H1 (cell line): ENCODE measurements at places on chromosomes 7 and 10. TPM values are rescaled to one million over a fixed set of nuclear protein-coding genes. Genes with fewer than 3 reads are reported as not detected.
A peak's percentile ranks its signal among the peaks of the same experiment; 100 is the strongest.

SLC18A2 gene
- 5.2 and 6.5 TPM in 2 replicates for polyA plus RNA-seq

ACTL6B gene
- polyA plus RNA-seq, result 4.5 and 4.6 TPM in 2 replicates

CCDC172 gene
- 0.91 and 1.1 TPM in 2 replicates for polyA plus RNA-seq

CAMK2G gene
- 28.9 and 31.9 TPM in 2 replicates for polyA plus RNA-seq

ATE1 gene
- polyA plus RNA-seq, result 6.1 and 8.8 TPM in 2 replicates

TMEM130 gene
- 6.6 and 14.0 TPM in 2 replicates for polyA plus RNA-seq

RELN gene
- polyA plus RNA-seq, result 0.03 and 0.11 TPM in 2 replicates

TMEM140 gene
- polyA plus RNA-seq, result not detected in 2 replicates

NFE2L3 gene
- 27.6 and 76.5 TPM in 2 replicates for polyA plus RNA-seq

DNA sequence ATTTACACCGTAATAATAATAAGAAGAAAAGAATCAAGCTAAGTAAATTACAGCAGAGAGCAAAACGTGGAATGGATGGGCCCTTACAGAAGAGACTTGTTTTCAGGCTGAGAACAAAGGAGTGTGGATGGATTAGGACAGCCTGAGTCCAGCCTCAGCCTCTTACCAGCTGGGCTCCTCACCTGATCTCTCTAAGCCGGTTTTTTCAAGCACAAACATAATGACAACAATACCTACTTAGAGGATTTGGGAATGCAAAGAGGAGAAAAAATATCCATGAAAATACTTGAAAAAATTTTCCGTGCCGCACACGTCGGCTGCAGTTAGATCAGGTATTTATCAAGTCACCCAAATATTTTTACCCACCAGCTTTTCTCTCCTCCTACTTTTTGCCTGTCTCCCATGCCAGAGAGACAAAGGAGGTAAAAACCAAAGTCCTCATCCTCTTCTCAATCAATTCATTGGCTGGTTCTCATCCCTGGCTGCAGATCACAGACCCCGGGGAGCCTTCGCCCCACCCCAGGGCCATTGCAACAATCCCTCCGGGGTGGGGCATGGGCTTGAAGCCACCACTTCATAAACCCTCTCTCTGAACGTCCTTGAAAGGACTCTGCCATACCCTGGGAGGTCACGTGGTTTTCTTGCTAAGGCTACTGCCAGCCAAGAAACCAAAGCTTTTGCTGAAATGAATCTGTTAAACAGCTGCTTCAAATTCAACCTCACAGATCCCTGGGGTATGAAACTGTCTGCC, 29.7 kb upstream of the GTF2I start:
- H3K4me1 ChIP-seq, result peaks cover 4% of the 10 kb centered on the region; the same call in 1 of the 2 replicates
- H3K4me3 ChIP-seq, result no peak overlapping the region
- H3K27ac ChIP-seq, result peak overlapping the region; percentile 81
- H3K27me3 ChIP-seq, result no peaks in the 10 kb centered on the region

- H3K27me3 ChIP-seq, result no peaks in the 10 kb centered on the region
- no peak overlapping the region for H3K27ac ChIP-seq
- H3K36me3 ChIP-seq, result no peaks in the 10 kb centered on the region
- no peak overlapping the region for H3K4me3 ChIP-seq
Measured at GRCh38 chr7:43296306-43296705, 183.9 kb downstream of the HECW1 start.

GRCh38 chr10:49187950-49188761, at the start of gene TMEM273:
Gene TMEM273, minus strand, starts transcription at chr10:49188391. Its CDS starts 55 bp downstream, at chr10:49188336.
- H3K36me3 ChIP-seq, result no peaks in the 10 kb centered on the region
- no peaks in the 10 kb centered on the region for H3K27me3 ChIP-seq
- H3K4me3 ChIP-seq, result no peak within 1 kb of the TSS

GRCh38 chr10:119118231-119118630, 14.3 kb downstream of the DENND10 start:
- peaks cover 16% of the 10 kb centered on the region; the same call in 1 of the 2 replicates for H3K36me3 ChIP-seq
- no peak for DNase-seq
- no peaks in the 10 kb centered on the region for H3K4me1 ChIP-seq
- no peak overlapping the region for H3K4me3 ChIP-seq
- H3K27me3 ChIP-seq, result no peaks in the 10 kb centered on the region

DNA sequence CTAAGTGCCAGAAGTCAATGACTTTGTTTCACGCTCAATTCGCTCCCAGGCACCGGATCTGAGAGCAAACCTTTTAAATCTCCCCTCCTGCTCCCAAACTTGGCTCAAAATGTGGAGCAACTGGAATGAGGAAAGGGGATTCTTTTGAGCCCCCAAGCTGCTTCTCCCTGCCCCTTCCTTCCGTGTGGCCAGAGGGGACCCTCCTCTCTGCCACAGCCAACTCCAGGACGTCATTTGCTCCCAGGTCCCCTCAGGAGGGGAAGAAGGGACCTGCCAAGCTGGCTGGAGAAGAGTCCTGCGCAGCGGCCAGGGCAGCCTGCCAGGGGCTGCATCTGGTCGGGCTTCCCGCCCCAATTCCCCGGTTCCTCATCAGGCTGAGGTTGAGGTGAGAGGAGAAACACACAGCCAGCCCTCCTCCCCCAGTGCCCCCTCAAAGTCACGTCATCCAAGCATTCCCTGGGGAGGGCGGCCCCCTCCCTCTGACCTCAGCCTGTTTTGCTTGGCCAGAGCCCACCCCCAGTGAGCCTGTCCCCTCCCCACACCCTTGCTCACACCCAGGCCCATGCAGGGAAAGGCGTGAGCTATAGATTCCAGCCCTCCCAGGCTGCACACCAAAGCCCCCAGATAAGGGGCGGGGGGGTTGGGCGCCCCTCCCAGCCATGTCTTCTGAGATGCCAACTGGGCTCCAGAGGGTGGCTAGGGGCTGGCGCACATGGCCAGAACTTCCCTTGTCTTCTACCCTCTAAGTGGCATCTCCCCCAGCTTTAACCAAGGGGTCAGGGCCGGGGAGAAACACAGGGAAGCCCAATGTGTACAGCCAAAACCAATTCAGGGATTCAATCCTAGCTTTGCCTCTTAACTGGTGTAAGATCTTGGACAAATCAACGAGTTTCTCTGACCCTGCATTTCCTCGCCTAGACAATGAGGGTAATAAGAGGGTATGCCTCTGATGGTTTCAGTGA, 35.0 kb downstream of the SH3PXD2A start:
- H3K4me3 ChIP-seq, result no peak overlapping the region
- no peaks in the 10 kb centered on the region for H3K27me3 ChIP-seq
- H3K27ac ChIP-seq, result no peak overlapping the region
- H3K36me3 ChIP-seq, result no peaks in the 10 kb centered on the region
- peaks cover 4% of the 10 kb centered on the region for H3K4me1 ChIP-seq

DNA sequence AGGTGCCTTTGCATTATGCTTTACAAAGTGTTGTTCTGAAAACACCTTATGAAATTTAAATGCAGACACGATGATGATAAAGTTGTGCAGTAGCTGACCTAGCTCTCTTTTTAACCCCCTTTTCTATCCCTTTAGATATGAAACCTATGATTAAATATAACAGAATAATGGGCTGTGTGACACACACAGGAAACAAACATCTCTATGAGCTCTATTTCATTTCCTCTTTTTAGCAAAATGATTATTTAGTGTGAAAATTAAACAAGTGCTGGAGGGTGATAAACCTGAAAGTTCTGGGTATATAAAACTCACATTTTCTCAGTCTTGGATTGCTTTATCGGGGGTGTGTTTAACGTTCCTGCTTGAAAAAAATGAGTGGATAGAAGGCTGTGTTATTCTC, 1310.5 kb upstream of the CELF2 start:
- H3K4me1 ChIP-seq, result no peaks in the 10 kb centered on the region
- no peak overlapping the region for H3K27ac ChIP-seq
- no peaks in the 10 kb centered on the region for H3K27me3 ChIP-seq
- H3K36me3 ChIP-seq, result no peaks in the 10 kb centered on the region
- no peak overlapping the region for H3K4me3 ChIP-seq

- H3K4me1 ChIP-seq, result peaks cover 40% of the 10 kb centered on the region
- H3K27me3 ChIP-seq, result no peaks in the 10 kb centered on the region
- no peak for DNase-seq
Measured at GRCh38 chr10:125123476-125124114, 36.8 kb downstream of the CTBP2 start.

DNA sequence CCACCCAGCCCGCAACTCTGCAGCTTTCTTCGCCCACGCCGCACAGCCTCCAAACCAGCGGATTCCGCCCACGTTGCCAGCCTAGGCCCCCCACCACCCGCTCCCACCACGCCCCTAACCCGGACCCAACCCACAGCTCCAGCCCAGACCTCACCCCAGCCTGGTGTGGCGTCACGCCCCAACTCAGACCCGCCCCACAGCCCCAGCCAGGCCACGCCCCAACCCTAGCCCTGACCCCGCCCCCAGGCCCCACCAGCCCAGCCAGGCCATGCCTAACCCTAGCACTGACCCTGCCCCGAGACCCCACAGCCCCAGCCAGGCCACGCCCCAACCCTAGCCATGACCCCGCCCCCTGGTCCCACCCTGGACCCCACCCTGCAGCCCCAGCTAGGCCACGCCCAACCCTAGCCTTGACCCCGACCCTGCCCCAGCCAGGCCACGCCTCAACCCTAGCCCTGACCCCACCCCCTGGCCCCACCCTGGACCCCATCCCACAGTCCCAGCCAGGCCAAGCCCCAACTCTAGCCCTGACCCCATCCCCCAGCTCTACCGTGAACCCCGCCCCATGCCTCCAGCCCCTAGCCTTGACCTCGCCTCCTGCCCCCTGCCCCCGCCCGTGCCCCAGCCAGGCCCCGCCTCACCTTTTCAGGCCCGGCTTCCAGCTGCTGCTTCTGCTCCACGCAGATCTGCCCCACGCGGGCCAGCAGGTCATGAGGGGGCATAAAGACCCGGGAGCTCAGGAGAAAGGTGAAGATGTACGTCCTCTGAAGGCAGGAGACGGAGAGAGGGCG, 64.0 kb downstream of the RASGEF1A start:
- DNase-seq, result peak; percentile 98
- H3K36me3 ChIP-seq, result peaks cover 25% of the 10 kb centered on the region
- no peak overlapping the region; the same call in 1 of the 2 replicates for H3K27ac ChIP-seq

- no peaks in the 10 kb centered on the region for H3K36me3 ChIP-seq
- no peaks in the 10 kb centered on the region for H3K27me3 ChIP-seq
- no peak for DNase-seq
- H3K27ac ChIP-seq, result no peak overlapping the region
- H3K4me1 ChIP-seq, result no peaks in the 10 kb centered on the region
- no peak overlapping the region for H3K4me3 ChIP-seq
Measured at GRCh38 chr10:119308551-119309422, 101.4 kb downstream of the GRK5 start.

DNA sequence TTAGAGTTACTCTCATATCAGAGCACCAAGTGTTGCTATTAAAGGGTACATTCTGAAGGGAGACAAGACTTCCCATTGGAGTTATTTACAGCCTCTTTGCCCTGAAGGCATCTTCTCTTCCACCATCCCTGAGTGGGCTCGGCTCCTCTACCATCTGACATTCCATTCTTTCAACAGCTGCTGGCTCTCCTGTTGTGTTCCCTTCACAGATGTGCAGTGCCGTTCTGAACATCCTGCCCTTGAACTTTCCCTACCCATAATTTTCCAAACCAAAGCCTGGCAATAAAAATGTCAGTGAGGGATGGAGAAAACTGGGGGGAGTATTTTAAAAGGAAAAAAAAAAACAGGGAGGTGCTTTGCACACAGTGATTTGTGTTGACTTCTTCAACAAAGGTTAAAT, 392.9 kb downstream of the KCNMA1 start:
- no peak overlapping the region for H3K27ac ChIP-seq
- H3K27me3 ChIP-seq, result no peaks in the 10 kb centered on the region
- no peak overlapping the region for H3K4me3 ChIP-seq
- DNase-seq, result no peak
- no peaks in the 10 kb centered on the region for H3K36me3 ChIP-seq

DNA sequence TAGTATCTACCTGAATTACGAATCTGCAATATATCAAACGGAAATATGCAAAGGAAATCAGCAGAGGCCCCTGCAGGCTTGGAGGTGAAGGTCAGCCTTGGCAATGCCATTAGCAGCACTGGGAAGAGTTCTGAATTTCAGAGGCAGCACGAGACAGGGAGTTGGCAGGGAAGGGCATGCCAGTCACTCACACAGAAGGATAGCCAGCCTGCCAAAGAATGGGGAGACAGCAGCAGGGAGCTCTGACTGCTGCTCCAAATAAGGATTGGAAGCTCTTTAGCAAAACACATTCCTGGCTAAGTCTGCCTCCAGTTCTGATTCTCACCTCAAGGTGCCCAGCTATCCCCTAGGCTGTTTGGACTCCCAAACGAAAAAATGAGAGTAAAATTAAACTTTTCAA, 188.0 kb downstream of the PDE1C start:
- no peak overlapping the region for H3K27ac ChIP-seq
- no peak for DNase-seq
- peaks cover under 1% of the 10 kb centered on the region for H3K27me3 ChIP-seq
- no peaks in the 10 kb centered on the region for H3K36me3 ChIP-seq
- H3K4me3 ChIP-seq, result no peak overlapping the region

GRCh38 chr10:58662314-58662713, 149.6 kb downstream of the BICC1 start:
- H3K27ac ChIP-seq, result no peak overlapping the region
- H3K27me3 ChIP-seq, result no peaks in the 10 kb centered on the region

DNA sequence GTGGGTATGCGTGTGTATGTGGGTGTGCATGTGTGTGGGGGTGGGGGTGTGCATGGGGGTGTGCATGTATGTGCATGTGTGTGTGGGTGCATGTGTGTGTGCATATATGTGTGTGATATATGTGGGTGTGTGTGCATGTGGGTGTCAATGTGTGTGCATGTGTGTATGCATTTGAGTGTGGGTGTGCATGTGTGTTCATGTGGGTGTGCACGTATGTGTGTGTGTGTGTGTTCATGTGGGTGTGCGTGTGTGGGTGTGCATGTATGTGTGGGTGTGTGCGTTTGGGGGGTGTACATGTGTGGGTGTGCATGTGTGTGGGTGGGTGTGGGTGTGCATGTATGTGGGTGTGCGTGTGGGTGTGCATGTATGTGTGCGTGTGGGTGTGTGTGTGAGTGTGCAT, 42.6 kb downstream of the GTF2IRD1 start:
- no peak overlapping the region for H3K4me3 ChIP-seq
- H3K36me3 ChIP-seq, result no peaks in the 10 kb centered on the region
- no peak for DNase-seq
- H3K4me1 ChIP-seq, result no peaks in the 10 kb centered on the region
- H3K27ac ChIP-seq, result no peak overlapping the region

DNA sequence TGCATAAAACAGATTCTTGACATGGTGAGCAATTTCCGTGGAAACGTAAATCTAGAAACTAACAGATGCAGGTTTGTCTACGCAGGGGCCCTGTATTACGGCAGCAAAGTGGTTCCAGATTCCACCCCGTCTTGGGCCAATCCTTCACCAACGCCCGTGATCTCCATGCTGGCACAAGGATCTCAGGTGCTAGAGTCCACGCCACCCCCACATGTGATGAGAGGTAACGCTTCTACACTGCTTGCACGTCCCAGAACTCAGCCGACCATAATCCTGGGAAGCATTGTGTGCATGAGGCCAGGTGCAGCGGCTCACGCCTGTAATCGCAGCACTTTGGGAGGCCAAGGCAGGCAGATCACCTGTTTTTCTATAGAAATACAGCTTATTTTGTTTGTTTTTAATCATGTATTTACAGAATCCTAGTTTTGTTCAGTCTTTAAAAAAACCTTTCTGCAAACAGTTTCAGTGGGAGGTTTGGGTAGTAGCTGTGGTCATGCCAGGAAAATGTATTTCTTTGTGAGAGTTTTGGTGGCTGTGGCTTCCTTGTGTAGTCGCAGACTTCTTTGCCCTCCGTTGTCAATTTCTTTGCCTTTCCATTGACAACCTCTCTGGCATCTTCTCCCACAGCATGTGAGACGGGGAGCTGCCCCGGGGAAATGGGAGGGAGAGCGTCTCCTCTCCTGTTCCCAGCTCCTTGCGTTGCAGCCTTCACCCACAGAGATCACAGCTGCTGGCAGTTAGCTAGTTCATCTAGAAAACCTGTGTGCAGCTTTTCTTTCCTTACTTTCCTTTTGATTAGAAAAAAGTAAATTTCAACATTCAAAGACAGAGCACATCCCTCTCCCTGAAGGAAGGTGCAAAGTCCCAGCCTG, 35.7 kb downstream of the ITIH2 start:
- no peak for DNase-seq
- H3K27me3 ChIP-seq, result no peaks in the 10 kb centered on the region
- no peak overlapping the region for H3K4me3 ChIP-seq
- no peak overlapping the region for H3K27ac ChIP-seq
- no peaks in the 10 kb centered on the region for H3K4me1 ChIP-seq

GRCh38 chr7:104230606-104231005, 22.8 kb upstream of the ORC5 start:
- no peak overlapping the region for H3K4me3 ChIP-seq
- no peaks in the 10 kb centered on the region for H3K27me3 ChIP-seq
